Left ventricle myocardium superior (tissue), 1 donor: ENCODE measurements at places on chromosomes 11 and 22.

- no peak for DNase-seq
These were observed 2.1 kb downstream of the ARAP1 start for GRCh38 chr11:72750086-72750485.

DNA sequence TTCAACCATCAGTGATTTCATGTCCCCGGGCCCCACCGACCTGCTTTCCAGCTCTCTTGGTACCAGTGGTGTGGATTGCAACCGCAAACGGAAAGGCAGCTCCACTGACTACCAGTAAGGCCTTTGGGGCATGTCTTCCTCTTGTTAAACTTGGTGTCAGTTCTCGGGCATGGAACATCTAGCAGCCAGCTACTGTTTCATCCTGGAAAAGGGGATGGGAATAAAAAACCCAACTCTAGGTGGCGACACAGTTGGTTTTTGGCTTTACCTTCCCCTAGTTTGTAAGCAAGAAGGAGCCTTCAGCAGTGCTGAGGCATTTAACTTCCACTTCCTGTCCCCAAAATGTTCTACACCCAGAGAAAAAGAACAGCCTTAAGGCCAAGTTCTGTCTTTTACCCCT lies 76.7 kb downstream of the BMAL1 start:
- no peak for DNase-seq

- DNase-seq: no peak
These were observed 9.2 kb downstream of the OR8B4 start for GRCh38 chr11:124415356-124415923.

GRCh38 chr11:17154409-17155159 lies 53.2 kb downstream of the PIK3C2A start:
- no peak for DNase-seq
